ENCODE measurements at places on chromosomes 6 and 20. TPM values are rescaled to one million over a fixed set of nuclear protein-coding genes. Genes with fewer than 3 reads are reported as not detected.
A peak's percentile ranks its signal among the peaks of the same experiment; 100 is the strongest.

DNA sequence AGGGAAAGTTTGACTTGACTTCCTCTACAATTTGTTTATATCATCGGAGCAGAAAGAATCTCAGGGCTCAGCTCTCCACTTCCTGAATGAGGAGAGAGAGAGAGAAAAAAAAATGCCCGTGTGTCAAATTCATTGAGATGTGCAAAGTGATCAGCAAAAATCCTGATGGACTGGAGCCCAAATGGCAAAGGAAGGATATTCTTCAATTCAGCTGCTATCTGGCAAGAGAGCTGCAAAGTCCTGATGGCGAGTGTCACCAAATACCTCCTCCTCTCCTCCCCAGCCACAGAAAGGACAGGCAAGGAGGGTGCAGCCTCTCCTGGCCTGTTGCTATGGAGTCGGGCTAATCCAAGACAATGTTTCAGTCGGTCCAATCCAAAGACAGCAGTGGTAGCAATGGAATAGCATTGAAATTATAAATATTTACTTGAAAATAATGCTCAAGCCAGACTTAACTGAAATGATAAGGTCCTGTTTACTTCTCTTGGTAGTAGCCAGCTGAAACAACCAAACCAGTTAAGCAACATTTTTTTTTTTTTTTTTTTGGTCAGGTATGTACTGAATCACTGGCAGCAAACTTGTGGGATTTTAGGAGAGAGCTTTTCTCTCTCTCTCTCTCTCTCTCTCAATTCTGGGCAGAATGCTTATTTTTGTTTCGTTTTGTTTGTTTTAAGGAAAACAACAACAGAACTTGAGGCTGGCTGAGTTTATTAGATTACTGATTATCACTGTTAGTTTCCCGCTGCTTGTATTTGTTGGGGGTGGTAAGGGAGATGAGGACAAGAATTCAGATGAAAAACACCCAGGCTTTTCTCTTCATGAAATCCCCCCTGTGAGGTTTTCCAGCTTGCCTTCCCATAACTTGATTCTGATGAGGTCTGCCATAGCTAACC is 204.2 kb downstream of the BCAS1 start:
- DNase-seq, result no peak

DNA sequence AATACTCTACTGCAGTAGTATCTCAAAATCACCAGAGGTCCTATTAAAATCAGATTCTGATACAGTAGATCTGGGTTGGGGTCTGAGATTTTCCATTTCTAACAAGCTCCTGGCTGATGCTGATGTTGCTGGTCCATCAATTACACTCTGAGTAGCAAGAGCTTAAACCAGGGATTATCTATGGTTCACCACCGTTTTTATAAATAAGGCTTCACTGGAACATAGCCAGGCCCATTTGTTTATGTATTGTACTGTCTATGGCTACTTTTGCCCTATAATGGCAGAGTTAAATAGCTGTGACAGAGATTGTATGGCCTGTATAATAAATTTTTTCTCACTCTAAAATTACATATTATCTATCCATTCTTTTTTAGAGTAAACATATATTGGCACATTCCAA is 53.0 kb downstream of the NUDT3 start:
- no peak for DNase-seq

Gene RGL2
- total RNA-seq, result 43.4 TPM

Gene DAAM2
- total RNA-seq, result 0.97 TPM

Gene ADTRP
- not detected for total RNA-seq

Gene ARMH2
- total RNA-seq, result not detected

DNA sequence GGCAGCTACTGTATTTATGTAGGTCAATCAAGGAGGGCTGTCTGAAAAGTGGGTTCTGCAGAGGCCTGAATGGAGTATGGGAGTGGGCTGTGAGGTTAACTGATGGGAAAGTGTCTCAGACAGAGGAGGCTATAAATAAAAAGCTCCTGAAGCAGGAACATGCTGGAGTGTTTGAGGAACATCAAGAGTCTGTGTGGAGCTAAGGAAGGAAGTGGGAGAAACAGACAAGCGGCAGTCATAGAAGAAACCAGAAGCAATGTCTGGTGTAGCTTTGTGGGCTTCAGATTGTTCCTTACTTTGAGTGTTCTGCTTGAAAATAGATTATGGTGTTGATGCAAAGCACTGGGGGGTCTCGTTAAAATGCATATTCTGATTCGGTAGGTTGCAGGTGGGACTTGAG is 101.5 kb upstream of the OGFRL1 start:
- DNase-seq, result no peak

DNA sequence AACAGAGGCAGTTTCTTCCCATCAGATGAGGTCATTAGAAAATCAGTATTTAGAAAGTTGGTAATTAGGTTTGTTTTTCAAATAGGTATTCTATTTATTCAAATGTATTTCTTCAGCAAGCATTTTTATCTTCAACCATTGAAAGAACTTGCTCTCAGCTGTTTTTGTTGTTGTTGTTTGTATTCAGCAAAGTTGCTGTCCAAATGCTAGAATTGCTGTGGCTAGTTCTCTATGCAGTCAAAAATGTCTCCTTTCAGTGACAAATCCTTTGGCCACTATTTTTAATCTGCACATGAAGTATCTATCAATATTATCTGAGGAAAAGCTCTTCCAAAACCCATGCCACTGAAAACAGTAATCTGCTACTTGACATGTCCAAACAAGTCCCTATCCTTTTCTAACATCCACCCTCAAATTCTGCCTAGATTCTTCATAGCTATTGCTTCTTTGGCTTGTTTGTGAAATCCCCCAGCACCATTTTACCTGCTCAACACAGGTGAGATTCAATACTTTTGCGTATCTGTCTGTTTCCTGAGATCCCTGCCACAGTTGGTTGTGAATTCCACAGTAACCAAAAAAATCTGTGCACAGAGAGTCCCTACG is 1005.4 kb downstream of the GRIK2 start:
- DNase-seq, result no peak

GRCh38 chr6:169162249-169162648 is 91.4 kb downstream of the THBS2 start:
- no peak for DNase-seq

GRCh38 chr6:43368259-43369160 is 937 bp downstream of the ZNF318 start:
- peak; percentile 86 for DNase-seq

- peak; percentile 46 for DNase-seq
These were observed 2.2 kb upstream of the ID1 start for GRCh38 chr20:31602779-31603441.

GRCh38 chr6:16564436-16564835 is 196.8 kb downstream of the ATXN1 start:
- DNase-seq, result no peak

DNA sequence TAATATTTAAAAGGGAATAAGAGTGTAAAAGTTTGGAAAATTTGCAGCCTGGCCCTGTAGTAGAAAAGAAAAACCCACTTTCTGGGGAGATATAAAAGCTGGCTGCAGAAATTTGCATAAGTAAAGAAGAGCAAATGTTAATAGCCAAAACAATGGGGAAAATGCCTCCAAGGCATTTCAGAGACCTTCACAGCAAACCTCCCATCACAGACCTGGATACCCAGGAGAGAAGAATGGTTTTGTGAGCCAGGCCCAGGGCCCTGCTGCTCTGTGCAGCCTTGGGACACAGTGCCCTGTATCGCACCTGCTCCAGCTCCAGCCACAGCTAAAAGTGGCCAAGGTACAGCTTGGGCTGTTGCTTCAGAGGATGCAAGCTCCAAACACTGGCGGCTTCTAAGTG is 113.8 kb downstream of the BTBD9 start:
- DNase-seq, result no peak

GRCh38 chr20:53492212-53492611 is 101.4 kb downstream of the ZNF217 start:
- DNase-seq, result no peak

Gene MOXD1
- total RNA-seq, result 0.69 TPM

DNA sequence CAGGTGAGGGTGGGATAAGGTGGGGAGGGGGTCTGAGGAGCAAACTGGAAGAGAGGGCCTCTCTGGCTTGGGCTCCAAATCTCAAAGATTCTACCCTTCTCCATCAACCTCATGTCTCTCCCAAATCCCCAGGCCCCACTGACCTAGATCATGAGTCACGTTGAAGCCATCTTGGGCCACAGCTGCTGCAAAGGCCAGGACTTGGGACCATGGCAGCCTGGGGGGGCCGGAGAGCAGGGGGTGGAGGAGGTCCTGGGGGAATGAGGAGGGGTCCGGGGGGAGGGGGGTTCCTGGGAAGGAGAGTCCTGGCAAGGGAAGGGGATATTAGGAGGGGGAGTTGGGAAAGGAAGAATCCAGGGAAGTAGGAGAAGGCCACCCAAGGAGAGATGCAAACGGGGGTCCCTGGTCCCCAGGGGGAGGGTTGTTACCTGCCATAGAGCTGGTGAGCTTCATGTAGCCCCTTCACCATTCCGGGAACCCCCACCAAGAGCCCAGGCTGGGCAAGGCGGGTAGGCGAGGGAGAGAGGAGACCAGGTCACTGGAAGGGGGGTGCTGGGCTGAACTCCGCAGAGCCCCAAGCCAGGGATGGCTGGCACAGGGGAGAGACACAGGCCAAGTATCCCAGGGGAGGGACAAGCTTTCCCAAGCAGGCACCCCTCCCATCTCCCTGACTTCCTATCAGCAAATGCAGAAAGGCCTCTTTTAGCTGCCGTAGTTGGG is 12.7 kb downstream of the GGT7 start:
- DNase-seq, result peak; percentile 43

DNA sequence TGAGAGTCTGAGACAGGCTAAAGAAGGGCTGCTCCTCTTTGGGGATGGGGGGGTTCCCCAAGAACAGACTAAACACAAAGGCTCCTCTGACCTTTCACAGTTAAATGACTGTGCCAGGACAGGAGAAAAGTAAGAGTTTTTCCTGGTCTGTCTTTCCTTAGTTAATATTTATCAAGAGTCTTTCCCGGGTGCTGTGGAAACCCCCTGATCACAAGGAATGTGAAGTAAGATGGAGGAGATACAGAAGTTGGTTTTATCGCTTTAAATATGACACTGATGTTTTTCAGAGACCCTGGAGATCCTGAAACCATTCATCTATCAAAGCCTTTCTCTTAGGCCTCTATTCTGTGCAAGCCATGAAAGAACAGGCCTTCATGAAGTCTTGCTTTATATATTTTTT is 105.8 kb downstream of the RNF144B start:
- no peak for DNase-seq

GRCh38 chr6:118810420-118811027 is 83.4 kb upstream of the ASF1A start:
- DNase-seq, result no peak

DNA sequence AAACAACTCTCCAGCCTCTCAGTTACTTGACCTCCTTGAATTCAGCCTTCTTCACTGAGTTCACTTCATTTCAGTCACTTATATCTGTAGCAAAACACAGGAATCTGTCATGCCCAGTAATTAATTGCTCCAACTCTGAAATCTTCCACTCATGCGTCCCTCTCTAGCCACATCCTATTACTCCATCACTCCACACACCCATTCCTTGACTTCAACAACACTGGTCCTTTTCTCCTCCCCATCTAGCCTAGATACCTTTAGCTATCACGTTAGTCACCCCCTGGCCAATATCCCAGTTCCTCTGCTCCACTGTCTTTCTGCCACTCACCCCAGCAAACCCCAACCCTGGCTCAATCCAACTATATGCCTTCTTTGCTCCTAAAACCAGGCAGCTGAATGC is 7.7 kb downstream of the ZHX3 start:
- DNase-seq, result no peak

- DNase-seq, result no peak
These were observed 72.6 kb downstream of the TFAP2B start for GRCh38 chr6:50891290-50891689.

DNA sequence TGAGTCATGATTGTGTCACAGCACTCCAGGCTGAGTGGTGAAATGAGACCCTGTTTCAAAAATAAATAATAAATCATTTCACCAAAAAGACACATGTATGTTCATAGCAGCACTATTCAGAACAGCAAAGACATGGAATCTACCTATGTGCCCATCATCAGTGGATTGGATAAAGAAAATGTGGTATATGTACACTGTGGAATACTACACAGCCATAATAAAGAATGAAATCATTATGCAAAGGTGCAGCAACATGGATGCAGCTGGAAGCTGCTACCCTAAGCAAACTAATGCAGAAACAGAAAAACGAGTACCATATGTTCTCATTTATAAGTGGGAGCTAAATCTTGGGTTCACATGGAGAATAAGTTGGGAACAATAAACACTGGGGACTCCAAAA is 33.1 kb downstream of the ZNF451 start:
- no peak for DNase-seq

DNA sequence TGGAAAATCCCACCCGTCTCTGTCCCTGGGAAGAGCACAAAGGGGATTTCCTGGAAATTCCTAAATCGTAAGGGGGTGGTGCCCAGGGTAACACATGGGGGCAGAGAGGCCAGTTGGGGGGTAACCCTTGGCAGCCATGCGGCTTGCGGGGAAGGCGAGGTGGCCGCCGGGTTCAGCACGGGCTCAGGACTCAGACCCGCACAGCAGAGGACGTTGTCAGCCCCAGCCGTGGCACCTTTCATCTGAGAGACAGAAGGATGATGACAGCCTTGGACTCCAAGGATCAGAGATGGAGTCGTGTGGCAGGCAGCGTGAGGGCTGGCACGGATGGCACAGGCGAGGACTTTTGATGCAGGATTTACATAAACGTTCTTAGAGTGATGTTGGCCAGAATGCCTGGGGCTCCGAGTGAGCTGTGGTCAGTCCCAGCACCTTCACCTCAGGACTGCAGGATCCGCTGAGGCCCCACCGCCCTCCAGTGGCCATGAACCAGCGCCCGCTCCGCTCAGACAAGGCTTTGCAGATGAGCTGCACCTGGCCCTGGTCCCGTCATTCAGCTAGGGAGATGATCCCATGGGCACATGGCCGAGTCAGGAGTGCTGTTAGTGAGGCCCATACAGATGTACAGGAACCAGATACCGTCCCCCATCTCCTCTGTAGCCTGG is 190.3 kb downstream of the TAF4 start:
- peak; percentile 80 for DNase-seq

- no peak for DNase-seq
These were observed 14.2 kb downstream of the VAPB start for GRCh38 chr20:58403272-58403671.

GRCh38 chr20:25297141-25297905 is 49.4 kb downstream of the PYGB start:
- no peak for DNase-seq

DNA sequence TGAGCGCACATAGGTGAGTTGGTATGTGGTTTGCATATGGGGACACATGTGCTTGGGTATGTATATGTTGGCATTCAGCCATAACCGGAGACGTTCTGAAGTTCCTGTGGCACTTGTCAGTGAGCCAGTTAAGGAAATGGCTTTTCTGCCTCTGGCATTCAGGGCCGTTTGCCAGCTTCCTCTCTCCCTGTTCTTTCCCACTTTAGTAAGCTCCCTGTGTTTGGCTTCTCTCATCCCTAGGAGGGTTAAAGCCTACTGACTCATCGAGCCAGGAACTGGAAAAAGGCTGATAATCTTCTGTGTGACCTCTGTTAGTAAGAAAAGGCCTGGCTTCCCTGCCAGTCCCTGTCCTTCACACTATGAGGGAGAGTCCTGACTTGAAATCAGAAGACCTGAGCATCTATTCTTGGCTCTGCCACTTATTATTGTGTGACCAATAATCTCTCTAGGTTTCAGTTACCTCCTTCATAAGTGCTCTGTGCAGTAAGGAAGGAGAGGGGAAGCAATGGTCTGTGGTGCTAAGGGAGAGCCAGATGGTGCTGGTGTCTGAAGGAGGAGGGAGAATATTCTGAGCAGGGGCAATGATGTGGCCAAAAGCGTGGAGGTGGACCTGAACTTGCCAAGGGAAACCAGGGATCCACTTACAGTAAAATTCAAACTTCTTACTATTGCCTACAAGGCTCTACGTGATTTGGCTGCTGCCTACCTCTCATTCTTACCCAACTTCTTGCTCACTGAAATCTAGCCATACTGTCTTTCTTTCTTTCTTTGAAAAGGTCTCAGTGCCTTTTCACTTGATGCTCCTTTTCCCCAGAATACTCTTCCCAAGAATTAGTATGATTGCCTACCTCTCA is 31.4 kb downstream of the ACSS2 start:
- no peak for DNase-seq

Gene SIRPD
- total RNA-seq, result not detected
